ENCODE measurements at places on chromosomes 4 and X. TPM values are rescaled to one million over a fixed set of nuclear protein-coding genes. Genes with fewer than 3 reads are reported as not detected.

The NUDT10 gene
- total RNA-seq: 1.8 TPM

The SPATA4 gene
- 0.66 TPM for total RNA-seq

The GAGE13 gene
- total RNA-seq: not detected

The MID1 gene
- total RNA-seq: 8.5 TPM

The HSD17B13 gene
- total RNA-seq: under 0.01 TPM
